NCI-H1092 treated with DMSO at 0.1 percent for 48 hours (cell line): ENCODE measurements at places on chromosomes 13 and 19.

DNA sequence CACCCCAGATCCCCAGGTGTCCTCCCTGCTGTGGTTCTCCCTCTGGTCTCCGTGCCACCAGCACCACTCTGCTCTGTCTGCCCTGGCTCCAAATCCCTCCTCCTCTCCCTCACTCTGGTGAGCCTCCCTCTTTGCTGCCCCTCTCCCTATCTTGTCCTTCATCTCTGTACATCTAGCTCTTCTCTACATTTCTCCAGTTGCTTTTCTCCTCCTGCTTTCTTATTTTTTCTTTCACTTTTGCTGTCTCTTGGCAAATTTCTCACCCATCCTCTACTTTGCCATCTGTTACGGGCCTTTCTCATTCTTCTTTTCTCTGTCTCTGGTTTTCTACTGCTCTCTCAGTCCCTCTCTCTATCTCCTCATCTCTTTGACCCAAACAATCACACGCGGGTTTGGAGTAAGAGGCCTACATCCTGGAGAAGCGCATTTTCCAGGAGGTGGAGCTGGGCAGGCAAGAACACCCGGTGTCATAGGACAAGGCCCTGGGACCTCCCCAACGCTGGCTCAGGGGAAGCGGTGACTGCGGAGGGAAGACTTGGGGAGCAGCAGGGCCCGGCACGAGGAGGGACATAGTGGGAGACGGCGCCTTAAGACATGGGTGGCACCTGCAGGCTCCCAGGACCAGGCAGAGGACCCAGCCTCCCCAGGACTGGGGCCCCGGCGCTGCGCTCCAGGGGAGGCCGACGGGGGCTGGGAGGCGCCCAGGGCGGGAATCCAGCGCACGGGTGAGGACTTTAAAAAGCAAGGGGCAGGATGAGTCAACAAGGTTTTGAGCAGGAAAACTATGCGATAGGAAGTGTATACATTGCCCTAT lies 9.9 kb downstream of the ZNF611 start:
- DNase-seq = no peak

DNA sequence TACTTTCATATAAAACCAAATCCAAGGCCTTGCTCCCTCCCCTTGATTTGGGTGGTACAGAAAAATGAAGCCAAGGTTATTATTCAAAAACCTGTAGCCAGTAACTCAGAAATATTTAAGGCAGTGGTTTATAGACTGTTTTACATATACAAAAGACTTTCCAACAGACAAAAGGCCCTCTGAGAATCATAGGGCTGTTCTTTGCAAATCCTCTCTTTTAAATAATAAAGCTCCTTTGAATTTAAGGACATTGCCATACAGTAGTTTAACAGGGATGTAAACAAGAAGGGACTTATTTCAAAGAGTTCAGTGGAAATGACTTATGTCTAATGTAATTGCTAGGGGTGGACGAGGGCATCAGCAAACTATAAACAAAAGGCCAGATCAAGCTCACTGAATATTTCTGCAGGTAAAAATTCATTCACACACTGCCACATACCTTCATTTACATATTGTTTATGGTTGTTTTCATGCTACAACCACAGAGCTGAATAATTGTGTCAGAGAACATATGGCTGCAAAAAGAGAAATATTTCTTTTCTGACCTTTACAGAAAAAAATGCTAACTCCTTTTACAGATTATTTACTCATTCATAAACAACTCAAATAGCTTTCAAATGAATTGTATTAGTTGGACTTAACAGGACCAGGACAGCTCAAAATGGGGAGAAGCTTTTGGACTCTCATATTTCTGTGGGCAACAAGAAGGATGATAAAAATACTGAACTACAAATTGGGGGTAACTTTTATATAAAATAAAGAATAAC lies 665.6 kb downstream of the SLITRK1 start:
- DNase-seq = no peak

DNA sequence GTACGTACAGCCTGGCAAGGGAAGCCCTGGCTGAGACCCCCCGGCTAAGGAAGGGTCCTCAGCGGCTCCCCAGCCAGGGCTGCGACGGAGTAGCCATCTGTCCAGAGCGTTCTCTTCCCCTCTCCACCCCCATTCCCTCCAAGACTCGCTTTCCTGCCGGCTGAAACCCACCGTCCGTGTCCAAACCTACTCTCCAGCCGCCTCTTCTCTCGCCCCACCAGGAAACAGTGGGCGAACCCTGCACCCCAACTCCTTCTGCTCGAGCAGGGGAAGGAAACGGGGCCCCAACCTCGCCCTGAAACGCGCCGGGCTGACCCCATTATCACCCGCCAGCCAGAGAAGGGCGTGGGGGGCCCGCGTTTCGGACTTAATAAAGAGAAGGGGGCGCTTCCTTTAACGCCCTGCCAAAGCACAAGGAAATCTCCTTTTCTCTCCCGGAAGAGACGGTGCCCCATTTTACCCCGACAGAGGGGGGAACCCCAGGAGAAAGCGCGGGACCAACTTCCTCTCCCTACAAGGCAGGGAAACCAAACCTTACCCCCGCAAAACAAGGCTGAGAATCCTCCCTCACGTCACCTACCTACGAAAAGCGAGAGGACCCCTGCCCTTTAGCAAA lies 2.5 kb downstream of the ZC3H4 start:
- DNase-seq = no peak

DNA sequence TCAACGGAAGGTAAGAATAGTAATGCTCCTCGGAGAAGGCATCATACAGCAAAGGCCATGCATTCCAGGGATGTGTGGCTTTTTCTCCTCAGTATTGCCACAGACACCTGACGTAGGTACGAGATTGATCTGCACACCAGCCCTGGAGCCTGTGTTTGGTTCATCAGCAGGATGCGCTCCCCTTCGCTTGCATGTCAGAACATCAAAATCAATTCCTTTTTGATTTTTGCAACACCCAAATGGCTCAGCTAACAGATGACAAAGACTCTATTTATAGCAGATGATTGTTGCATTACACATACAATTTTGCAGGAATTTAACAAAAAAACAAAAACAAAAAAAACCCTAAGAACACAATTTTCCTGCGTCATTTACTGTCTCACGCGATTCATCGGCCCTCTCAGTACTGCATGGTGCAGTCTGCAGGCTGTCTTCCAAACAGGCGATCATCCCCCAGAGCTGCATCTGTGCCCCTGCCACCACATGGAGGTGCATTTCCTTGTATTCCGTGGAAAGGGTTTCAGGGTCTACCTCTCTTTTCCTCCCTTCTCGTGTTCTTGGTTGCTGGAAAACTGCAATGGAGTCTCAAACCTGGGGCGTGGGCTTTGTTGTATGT lies 207.3 kb downstream of the TEX29 start:
- DNase-seq = no peak

DNA sequence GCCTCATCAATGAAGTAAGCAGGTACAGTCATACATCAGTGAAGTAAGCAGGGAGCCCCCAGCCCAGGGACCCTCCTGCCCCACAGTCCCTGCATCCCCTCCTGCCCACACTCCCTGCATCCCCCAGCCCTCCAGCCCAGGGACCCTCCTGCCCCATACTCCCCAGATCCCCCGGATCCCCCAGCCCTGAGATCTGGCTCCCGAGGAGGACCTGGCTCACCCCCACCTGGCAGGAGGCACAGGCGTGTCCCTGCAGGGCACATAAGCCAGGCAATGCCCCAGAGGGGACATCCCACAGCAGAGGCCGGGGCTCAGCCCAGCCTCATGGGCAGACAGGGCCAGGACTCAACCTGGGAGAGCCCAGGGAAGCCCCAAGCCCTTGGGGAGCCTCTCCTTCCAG lies 53.6 kb upstream of the TPM4 start:
- no peak for DNase-seq

DNA sequence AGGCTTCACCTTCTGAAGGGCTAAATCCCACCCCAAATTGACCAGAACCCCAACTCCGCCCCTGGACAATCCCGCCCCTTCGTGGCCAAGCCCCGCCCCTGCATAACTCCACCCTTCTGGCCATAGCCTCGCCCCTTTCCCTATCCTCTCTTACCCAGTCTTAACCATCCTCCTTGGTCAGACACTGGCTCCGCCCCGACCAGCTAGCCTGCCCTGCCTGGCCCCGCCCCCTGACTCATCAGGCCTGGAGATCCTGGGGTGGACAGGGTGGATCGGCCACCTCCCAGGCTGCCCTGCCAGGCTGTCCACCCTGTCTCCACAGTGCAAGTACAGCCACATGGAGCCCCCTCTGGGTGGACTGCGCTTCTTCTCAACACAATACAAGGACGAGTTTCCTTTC lies 8.0 kb upstream of the ZNF358 start:
- DNase-seq = no peak

GRCh38 chr19:12090807-12091206 lies 26.3 kb downstream of the ZNF844 start:
- peak; percentile 37 for DNase-seq

- no peak for DNase-seq
Observed at GRCh38 chr13:30394751-30395191, 27.5 kb upstream of the UBE2L5 start.

- DNase-seq = no peak
Observed at GRCh38 chr19:9037400-9038062, 27.3 kb upstream of the MUC16 start.

DNA sequence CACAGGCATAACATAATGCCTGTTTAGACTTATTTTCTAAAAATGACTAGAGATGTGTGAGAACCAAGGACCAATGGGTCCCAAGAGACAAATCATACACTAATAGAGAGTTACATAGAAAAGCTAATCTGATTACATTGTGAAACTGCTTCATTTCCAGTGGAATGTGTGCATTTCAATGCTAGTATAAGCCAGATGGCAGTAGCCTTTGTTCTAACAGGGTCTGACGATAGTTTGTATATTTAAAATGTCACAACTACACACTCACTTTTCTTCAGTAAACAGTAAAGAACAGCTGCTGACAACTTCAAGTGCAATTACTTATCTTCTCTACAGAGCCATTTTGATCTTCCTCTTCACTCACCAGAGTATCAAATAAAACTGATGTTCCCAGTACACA lies 4.3 kb upstream of the SLITRK5 start:
- DNase-seq = peak; percentile 52
